ENCODE measurements at places on chromosomes 1 and 21.

GRCh38 chr1:117295001-117295400 lies 72.2 kb upstream of the MAN1A2 start:
- DNase-seq = no peak

GRCh38 chr1:65992831-65993271 lies 200.2 kb downstream of the PDE4B start:
- DNase-seq = no peak

DNA sequence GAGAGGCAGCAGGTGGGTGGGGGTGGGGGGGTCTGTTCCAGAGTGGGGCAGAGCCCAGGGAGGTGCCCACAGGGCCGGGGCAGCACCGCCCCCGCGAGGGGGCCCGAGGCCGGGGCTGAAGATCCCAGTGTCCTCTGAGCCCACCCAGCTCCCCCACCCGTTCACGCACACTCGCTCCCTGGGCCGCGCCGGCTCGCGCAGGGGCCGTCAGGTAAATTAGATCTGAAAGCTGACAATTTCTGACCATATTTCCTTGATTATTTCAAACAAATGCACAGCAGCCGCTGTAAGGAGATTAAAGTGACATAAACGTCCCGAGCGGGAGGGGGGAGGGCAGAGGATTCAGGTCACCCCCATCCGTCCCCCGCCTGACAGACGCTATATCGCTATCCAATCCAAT lies 118.0 kb downstream of the CASZ1 start:
- DNase-seq = no peak

- DNase-seq = no peak
These were observed 9.9 kb downstream of the HCRTR1 start for GRCh38 chr1:31627301-31627929.

GRCh38 chr1:115479055-115479482 lies 141.0 kb upstream of the NGF start:
- no peak for DNase-seq

- no peak for DNase-seq
These were observed 1.2 kb downstream of the LRIG2 start for GRCh38 chr1:113074237-113074636.

Measured in keratinocyte (primary cell).